WTC11 (cell line): ENCODE measurements at places on chromosomes 2 and 18.

DNA sequence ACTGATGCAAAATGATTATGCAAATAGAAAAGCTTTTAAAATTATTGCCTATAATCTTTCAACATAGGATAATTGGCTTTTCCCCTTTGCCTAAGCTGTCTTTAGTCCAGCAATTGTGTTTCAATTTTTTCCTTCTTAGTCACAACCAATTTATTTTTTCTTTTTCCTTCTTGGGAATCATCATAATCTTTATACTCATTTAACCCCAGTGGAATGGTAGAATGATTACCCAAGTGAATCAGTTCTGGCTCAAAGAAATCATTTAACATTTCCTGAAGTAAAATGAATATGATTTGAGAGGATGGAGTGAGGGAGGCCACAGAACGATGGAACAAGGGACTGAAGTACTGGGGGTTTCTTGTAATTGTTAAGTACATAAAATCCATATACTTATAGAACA lies 93.0 kb upstream of the CRIM1 start:
- peaks cover 12% of the 10 kb centered on the region for H3K36me3 ChIP-seq
- H3K27ac ChIP-seq: no peak overlapping the region
- no peak for DNase-seq
- no peaks in the 10 kb centered on the region for H3K27me3 ChIP-seq

DNA sequence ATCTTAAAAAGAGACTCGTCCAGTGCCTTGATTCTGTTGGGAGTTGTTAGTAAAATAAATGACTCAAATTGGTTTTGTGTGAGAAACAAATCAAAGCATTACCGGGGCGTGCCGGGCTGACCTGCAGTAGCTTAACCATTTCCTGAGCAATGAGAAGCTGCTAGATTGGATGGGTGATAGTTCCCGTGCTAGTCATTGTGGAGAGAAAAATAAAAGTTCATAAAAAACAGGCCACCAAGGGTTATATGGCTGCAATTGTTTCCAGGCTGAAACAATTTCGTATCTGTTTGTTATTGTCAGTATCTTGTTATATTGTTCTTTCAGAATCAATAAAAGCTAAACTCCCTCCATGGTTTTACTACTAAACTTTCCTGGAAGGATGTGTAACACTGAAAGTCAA lies 314.4 kb downstream of the MTX2 start:
- H3K4me1 ChIP-seq: peaks cover 4% of the 10 kb centered on the region
- no peak for DNase-seq
- no peak overlapping the region for H3K27ac ChIP-seq

GRCh38 chr2:121076885-121077549 lies 208.0 kb downstream of the TFCP2L1 start:
- no peak overlapping the region for H3K27ac ChIP-seq
- H3K4me3 ChIP-seq: peak overlapping the region; percentile 72
- peaks cover 48% of the 10 kb centered on the region for H3K27me3 ChIP-seq
- peaks cover 16% of the 10 kb centered on the region for H3K4me1 ChIP-seq
- DNase-seq: peak; percentile 93

DNA sequence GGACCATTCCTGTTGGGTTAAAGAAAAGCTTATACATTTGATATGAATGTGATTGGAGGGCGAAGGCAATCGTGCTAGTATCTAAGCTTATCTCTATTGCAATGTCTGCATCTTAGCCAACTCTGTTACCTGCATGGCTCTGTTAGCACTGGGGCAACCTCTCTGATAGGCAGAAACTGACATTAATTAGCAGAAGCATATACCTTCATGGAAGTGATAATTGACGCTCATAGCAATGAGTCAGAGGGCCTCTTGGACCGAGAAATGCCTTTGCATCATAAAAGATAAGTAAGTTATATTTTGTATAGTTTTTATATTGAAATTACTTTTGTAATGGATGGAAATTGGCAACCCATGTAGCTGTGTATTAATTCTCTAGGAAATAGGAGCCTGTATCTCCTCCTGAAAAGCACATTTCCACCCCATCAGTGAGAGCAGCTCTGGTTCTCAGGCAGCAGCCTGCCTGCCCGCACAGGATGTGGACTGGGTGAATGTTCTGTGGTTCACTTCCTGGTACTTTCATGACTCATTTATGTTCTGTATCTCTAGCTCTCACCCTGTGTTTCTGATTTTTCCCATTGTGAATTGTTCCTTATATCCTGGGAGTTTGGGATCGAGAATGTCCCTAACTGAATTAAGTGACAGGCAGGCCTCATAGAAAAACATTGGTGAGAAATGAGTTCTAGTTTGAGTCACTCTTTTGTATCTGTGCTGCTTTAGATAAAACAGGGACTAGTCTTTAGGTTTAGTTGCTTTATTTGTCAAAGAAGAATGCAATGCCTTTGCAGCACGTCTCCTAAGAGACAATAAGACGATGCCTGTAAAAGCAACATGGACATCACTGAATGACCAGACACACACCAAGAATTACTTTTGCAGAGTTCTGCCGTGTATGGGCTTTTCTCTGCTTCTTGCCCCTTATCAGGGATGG lies 344.9 kb downstream of the DCDC2C start:
- peaks cover 86% of the 10 kb centered on the region for H3K36me3 ChIP-seq
- H3K4me1 ChIP-seq: no peaks in the 10 kb centered on the region
- peaks cover 9% of the 10 kb centered on the region for H3K27me3 ChIP-seq

GRCh38 chr2:65292106-65292400 lies 64.4 kb downstream of the ACTR2 start:
- no peaks in the 10 kb centered on the region for H3K36me3 ChIP-seq
- DNase-seq: no peak
- H3K27ac ChIP-seq: no peak overlapping the region
- H3K27me3 ChIP-seq: peaks cover 19% of the 10 kb centered on the region
- peaks cover 21% of the 10 kb centered on the region for H3K4me1 ChIP-seq

DNA sequence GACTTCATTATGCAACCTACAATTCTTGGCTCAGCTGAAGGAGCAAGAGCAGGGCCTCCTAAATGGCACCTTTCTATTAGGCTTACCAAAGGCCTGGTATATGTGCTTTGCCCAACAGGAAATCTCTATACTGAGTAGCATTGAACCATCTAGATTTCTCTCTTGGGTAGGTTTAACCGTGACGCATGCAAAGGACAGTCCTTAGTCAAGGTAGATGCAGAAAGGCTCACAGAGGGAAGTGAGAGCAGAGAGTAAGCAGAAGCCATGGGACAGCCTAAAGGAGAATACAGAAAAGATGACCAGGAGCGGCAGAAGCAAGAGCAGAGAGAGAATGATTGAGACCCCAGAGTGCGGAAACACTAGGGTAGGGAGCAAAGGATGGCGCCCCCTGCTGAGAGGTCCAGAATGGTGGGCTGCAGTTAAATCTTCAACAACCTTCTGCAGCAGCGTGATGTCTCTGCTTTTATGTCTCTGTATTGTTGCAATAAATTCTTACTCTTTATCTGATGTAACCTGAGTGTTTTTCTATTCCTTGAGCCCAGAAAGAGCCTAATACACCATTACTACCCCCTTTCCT lies 4.7 kb upstream of the OSBPL1A start:
- no peaks in the 10 kb centered on the region for H3K36me3 ChIP-seq
- no peak overlapping the region for H3K4me3 ChIP-seq
- H3K27me3 ChIP-seq: no peaks in the 10 kb centered on the region
- H3K27ac ChIP-seq: peak overlapping the region; percentile 70; the same call in 1 of the 2 replicates
- peaks cover 41% of the 10 kb centered on the region for H3K4me1 ChIP-seq

DNA sequence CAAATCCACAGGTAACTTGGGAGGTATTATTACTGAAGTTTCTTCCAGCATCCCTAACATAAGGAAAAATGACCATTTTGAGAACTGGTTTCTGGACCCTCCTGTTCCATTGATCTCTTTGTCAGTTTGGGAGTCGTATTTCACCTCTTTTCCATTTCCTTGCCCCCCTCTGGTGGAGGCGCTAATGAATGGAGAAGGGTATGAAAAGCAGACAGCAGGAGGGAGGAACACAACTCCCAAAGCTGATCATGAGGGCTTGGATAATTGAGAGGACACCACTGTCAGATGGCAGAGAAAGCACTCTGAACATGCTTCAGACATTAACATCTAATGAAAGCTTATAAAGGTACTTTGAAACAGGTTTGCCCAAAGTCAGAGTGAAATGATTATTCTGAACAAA lies 56.6 kb upstream of the TLK1 start:
- peaks cover 45% of the 10 kb centered on the region for H3K4me1 ChIP-seq
- H3K4me3 ChIP-seq: peak overlapping the region; percentile 20
- H3K36me3 ChIP-seq: peaks cover 25% of the 10 kb centered on the region
- no peak for DNase-seq
- peak overlapping the region; percentile 95 for H3K27ac ChIP-seq

DNA sequence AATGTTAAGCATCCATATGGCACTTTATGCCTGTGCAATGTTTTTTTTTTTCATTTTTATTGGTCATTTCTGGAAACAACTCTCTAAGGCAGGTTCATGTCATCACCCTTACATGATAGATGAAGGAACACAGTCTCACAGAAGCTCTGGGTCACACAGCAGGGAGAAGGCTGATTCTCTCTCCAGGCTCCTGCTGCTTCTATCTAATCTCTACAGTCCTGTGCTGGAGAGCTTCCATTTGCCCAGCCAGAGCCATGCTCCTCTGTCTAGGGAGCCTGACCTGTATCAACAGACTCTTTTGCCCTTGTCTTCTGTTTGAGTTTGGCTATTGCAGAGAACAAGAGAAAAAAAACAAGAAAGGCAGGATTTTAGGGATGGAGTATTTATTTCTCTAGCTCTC lies 584.8 kb downstream of the MBD2 start:
- H3K36me3 ChIP-seq: peaks cover 6% of the 10 kb centered on the region
- H3K4me1 ChIP-seq: peaks cover 3% of the 10 kb centered on the region; the same call in 1 of the 2 replicates
- no peaks in the 10 kb centered on the region for H3K27me3 ChIP-seq
- no peak for DNase-seq

DNA sequence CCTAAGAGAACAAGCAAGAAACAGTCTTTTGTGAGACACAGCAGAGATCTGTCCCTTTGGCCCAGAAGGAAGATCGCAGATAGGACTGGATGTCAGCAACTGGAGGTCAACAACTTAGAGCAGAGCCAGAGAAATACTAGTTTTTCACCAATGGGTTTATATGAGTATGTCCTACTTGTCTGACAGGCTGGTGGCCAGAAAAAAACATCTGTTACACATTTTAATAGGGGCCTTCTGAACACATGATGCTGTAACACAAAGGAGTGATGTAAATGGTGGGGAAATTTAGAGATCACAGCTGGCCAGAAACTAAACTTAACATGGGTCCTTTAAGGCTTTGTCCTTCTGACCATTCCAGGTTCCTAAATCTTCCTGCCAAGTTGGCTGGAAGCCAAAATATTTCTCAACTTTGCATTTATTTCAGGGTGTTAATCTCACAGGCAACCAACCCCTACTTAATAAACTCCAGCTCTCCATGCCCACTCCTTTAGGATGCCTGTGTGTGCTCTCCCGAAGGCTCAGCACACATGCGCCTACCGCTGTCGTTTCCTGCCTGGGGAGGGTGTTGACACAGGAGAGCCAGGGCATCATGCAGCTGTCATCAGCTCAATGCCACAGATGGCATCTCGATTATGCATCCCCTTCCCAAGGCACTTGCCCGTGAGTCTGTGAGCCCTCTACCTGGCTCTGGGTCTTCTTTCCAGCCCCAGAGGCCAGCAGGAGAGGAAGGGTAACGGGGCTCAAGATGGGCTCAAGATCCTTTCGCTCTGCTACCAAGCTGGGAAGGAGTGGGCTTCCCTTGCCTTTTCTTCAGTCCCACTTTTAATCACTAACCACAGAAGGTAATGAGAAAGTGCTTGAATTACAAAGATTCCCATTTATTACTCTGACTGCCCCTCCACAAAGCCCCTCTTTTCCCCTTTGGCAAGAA lies 252.5 kb downstream of the ETAA1 start:
- H3K36me3 ChIP-seq: peaks cover 13% of the 10 kb centered on the region
- no peak overlapping the region for H3K27ac ChIP-seq
- no peak for DNase-seq
- H3K27me3 ChIP-seq: no peaks in the 10 kb centered on the region
- peaks cover 16% of the 10 kb centered on the region for H3K4me1 ChIP-seq

- no peaks in the 10 kb centered on the region for H3K36me3 ChIP-seq
- no peak overlapping the region for H3K27ac ChIP-seq
- no peak for DNase-seq
- no peaks in the 10 kb centered on the region for H3K27me3 ChIP-seq
These were observed 90.3 kb upstream of the RTN4 start for GRCh38 chr2:55140316-55141219.

DNA sequence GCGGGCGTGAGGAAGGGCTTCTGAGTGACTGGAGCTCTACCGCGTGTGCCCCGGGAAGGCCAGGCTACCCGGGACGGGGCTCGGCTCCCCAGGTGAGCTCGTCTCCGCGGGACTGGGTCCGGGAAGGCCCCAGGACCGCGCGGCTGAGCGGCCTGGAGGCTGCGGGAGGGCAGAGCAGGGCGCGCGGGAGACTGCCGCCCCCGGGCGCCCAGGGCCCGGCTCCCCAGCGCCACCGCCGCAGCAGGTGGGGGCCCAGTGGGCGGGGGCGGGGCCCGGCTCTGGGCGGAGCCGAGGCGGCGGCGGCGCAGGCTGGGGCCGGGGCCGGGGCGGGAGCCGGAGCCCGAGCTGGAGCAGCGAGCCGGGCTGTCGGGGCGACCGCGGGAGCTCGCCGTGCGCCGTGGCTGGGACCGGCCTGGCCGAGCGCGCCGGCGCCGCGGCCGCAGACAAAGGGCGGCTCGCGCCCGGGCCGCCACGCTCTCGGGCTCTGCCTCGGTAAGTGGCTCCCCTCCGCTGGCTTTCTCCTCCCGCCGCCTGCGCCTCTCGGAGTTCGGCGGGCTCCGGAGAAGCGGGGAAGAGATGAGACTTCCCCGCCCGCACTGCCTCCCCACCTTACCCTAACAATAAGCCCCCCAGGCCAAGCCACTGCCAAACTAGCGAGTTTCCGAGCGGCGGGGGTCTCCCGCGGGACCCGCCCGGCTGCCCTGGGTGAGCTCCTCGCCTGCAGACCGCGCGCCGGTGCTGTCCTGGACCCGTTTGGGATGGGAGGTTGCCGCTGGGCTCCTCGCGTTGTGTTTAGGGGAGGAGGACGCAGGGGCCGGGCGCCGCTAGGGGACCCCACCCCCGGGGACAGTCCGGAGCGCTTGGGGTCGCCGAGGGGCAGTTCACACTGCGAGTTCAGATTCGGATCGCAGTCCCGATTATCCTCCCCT lies at the start of gene MAPK4:
TSS of gene MAPK4 (plus strand) at position 336 of the 929 bp plus-strand sequence. CDS start 103,872 bp downstream, outside the sequence.
- H3K27me3 ChIP-seq: peaks cover 83% of the 10 kb centered on the region
- peak within 1 kb of the TSS; percentile 70 for H3K4me3 ChIP-seq
- peak; percentile 49 for DNase-seq
- peaks cover 7% of the 10 kb centered on the region for H3K36me3 ChIP-seq
- peaks cover 18% of the 10 kb centered on the region for H3K4me1 ChIP-seq

DNA sequence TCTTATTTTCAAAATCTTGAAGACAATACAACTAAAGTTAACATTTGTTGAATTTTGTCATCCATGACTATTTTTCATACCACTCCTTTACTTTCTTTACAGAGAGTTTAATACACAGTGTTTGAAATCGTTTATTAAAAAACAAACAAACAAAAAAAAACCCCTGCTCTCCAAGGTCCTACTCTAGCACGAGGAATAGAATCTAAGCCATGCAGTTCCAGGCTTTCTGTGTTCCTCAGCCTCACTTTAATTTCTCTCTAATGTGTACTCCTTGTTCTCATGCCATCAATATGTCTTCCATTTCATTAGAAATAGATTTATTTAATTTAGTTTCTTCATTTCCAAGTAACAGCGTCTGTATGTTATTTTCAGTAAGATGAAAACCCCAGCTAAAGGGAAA lies 381.2 kb upstream of the MC4R start:
- H3K4me3 ChIP-seq: no peak overlapping the region
- DNase-seq: no peak
- no peaks in the 10 kb centered on the region for H3K4me1 ChIP-seq
- no peaks in the 10 kb centered on the region for H3K36me3 ChIP-seq
- no peaks in the 10 kb centered on the region for H3K27me3 ChIP-seq
- no peak overlapping the region for H3K27ac ChIP-seq

- H3K27ac ChIP-seq: no peak overlapping the region
- no peaks in the 10 kb centered on the region; the same call in 1 of the 2 replicates for H3K27me3 ChIP-seq
- no peak for DNase-seq
- no peaks in the 10 kb centered on the region for H3K36me3 ChIP-seq
These were observed 125.2 kb upstream of the GAREM1 start for GRCh38 chr18:32595832-32596231.
